CD4-positive, alpha-beta T cell (primary cell): ENCODE measurements at places on chromosomes 1 and 21.

- DNase-seq: peak; percentile 87
Measured at GRCh38 chr1:89804642-89805237, 16.1 kb upstream of the LRRC8D start.

- DNase-seq: no peak
Measured at GRCh38 chr1:120178799-120179756, 2.8 kb upstream of the SEC22B start.

GRCh38 chr1:248730507-248731335 is 24.8 kb downstream of the LYPD8 start:
- DNase-seq: no peak

DNA sequence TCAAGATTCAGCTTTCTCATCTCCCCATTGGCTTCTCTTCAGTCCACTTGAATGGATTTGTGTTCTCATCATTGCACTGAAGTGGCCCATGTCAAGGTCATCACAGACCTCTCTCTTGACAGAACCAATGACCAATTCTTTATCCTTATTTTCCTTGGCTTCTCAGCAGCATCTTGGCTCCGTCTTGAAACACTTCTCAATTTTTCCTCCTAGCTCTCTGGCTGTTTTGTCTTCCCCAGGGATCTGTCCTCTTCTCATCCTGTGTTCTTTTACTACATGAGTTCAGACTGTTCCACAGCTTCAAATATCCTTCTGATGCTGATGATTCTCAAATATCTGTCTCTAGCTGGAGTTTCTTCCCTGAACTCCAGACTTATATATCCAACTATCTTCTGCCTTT is 78.6 kb downstream of the COLGALT2 start:
- no peak for DNase-seq

DNA sequence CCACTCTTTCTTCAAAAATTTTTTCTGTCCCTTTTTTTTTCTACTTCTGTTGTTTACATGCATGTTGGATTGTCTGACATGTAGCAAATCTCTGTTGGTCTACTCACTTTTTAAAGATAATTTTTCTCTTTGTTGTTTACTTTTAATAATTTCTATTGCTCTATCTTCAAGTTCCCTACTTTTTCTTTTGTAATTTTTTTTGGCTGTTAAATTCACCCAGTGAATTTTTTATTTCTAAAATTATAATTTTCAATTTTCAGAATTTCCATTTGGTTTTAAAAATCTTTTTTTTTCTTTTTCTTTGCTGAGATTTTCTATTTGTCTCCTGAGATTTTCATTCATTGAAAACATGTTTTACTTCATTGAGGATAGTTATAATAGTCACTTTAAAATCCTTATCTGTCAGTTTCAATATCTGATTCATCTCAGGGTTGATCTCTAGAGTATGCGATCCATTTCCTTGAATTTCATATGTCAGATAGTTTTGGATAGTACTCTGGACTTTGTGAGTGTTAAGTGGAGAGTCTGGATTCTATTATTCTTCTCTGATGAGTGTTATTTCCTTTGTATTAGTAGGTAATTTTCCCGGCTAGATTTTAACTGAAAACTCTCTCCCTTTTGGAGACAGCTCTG is 1.6 kb upstream of the TSEN15 start:
- no peak for DNase-seq

- DNase-seq: no peak
Measured at GRCh38 chr1:28887835-28888682, 26.3 kb upstream of the EPB41 start.

GRCh38 chr1:206048582-206048981 is 4.4 kb upstream of the RHEX start:
- DNase-seq: peak; percentile 35

- DNase-seq: no peak
Measured at GRCh38 chr1:50257940-50258685, 149.4 kb downstream of the ELAVL4 start.

DNA sequence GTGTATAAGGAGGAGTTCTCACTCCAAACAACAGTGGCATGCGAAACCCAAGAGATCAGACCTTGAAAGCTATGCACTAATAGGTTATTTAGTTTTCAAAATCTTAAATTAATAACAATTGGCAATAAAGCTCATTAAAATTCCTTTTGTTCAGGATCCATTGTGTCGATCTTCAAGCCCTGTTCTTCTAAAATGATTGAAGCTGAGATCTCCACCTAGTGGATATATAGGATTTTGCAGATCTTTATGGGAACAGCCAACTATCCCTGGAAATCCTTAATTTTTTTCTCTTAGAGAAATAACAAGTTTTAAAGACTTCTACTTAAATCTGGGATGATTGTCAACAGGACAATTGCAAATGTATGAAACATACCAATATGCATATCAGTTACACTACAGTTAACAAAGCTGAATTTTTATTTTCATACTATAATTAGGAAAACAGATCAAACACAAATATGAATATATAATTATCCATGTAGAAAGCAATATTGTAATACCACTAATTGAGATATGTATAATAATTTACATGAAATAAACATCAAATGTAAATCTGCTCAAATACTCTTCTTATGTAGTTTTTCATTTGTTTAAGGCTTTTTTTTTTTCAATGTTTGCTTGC is 43.3 kb downstream of the LRRC53 start:
- no peak for DNase-seq

- DNase-seq: no peak
Measured at GRCh38 chr1:193706766-193707165, 520.4 kb upstream of the B3GALT2 start.

GRCh38 chr1:204382714-204383083 is 23.0 kb upstream of the PLEKHA6 start:
- DNase-seq: no peak

GRCh38 chr1:48127735-48128685 is 94.5 kb upstream of the SLC5A9 start:
- DNase-seq: no peak

DNA sequence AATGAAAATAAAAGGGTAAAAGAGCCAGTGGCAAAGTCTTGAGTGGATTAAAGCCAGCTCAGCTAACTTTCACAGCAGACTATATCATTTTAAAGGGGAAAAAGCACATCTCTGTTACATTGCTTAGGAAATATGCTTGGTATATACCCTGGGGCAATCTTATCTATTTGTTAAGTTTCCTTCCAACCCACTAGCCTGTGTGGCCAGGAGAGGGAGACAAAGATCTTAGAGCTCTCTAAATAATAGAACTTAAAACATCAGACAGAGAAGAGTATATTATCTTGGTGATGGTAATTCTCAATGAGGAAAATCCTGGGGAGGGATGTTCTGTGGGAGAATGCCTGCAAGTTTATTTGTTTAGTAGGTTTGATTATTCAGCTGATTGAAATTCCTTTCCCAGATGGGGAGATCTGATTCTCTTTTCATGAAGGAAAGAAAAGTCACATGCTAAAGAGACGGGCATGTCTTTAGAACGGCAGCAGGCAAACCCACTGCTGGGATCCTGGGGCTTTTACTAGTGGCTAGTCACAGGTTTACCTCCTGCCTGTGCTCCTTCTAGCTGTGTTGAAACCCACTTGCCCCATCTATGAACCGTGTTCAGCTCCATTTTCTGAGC is 3.6 kb downstream of the KCNE2 start:
- no peak for DNase-seq

GRCh38 chr1:183339556-183340167 is 78.5 kb downstream of the NMNAT2 start:
- DNase-seq: no peak

DNA sequence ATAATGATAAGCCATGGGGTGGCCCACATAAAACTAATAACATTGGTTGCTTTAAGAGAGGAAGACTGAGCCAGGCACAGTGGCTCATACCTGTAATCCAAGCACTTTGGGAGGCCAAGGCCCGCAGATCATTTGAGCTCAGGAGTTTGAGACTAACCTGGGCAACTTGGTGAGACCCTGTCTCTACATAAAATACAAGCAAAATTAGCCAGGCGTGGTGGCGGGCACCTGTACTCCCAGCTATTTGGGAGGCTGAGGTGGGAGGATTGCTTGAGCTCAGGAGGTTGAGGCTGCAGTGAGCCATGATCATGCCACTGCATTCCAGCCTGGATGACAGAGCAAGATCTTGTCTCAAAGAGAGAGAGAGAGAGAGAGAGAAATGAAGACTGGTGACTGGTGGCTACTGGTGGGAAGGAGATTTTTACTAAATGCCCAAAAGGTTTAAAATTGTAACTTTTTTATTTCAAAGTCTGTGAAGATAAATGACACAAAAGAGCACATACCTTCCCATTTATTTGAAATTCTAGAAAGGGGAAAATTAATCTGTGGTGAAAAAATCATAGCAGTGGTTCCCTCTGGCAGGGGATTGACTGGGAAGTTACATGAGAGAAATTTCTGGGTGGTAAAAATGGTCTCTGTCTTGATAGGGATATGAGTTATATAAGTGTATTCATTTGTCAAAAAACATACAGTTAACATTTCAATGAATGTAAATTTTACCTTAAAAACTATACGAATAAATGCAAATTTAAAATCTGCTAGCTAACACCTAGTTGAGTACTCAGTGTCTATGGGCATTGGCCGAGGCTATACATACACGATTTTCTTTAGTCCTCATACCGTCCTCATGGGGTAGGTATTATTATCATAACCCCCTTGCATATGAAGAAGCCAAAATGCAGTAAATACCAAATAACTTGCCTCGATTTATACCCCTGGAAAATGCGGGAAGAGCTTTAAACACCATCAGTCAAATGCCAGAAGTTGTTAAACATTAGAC is 2.2 kb upstream of the NBPF1 start:
- DNase-seq: no peak

DNA sequence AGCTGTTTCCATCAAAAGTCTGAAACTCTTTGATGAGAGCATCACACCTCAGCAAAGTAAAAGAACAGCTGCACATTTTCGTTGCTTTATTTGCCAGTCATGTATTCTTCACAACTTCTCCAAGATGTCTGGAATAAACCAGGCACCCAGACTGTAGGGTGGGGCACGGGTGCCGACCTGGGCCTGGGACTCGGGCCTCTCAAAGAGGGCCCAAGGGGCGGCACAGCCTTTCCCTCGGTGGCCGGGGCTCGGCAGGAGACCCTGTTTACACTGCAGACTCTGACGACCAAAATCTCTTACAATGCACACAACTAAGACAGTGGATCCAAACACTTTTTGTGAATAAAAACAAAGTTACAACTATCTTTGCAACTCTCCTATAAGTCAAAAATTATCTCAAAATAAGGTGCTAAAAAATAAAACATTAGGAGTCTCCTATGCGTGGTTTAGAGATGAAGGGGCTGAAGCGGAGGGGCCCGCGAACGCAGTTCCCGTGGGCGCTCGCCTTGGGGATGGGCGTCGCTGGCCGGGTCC is 696 bp downstream of the LSS start:
- DNase-seq: peak; percentile 15

GRCh38 chr1:169590932-169591331 is 4.7 kb upstream of the F5 start:
- DNase-seq: no peak

GRCh38 chr1:156992215-156992614 is 53.3 kb downstream of the ARHGEF11 start:
- no peak for DNase-seq

DNA sequence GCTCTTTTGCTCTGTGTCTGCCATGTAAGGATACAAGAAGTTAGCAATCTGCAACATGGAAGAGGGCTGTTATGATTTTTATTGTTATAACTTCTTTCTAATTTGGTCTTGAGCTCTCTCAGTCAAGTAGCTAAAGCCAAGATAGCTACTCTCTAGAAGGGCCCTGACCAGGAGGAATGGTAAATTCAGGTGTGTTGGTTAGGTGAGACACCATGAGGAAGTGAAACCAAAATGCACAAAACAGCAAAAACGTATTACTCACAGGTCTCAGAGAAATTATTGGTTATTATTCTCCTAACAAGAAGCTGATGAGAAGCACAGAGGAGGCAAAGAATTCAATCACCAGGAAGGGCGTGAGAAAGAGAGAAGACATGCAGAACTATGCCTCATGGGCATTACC is 51.8 kb upstream of the INSL5 start:
- no peak for DNase-seq

- no peak for DNase-seq
Measured at GRCh38 chr1:224612246-224612645, 3.9 kb upstream of the CNIH3 start.

DNA sequence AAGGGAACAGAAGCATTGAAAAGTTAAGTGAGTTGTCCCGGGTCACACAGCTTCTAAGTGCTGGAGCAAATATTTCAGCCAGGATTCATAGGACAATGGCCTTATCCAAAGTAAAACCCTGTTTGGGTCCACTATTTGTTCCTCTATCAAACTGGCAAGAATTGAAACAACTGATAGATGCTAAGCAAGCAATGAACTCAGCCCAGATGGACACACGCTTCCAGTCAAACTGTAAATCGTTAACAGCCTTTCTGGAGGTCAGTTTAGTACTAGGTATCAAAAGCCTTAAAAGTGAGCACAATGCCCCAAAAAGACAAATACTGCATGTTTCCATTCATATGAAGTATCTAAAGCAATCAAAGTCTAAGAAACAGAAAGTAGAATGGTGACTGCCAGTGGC is 779 bp upstream of the SVBP start:
- DNase-seq: no peak

DNA sequence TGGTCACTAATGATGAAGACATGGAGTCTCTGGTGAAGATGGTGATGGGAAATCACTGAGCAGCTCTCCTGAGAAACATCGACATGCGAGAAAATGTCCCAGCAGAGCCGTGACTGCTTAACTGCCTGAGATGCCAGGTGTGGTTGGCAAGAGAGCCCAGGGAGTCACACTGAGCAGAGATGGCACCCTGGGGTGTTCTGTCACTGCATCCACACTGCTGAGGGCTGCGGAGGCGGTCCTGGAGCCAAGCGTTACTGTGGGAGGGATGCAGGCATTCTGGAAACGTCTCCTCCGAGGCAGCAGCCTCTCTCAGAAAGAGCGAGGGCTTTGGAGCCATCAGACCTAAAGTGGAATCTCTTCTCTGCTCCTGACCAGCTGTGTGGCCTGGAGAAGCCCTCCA is 57.2 kb downstream of the EPHB2 start:
- DNase-seq: no peak

GRCh38 chr1:152185544-152186391 is 26.7 kb upstream of the RPTN start:
- DNase-seq: peak; percentile 22

DNA sequence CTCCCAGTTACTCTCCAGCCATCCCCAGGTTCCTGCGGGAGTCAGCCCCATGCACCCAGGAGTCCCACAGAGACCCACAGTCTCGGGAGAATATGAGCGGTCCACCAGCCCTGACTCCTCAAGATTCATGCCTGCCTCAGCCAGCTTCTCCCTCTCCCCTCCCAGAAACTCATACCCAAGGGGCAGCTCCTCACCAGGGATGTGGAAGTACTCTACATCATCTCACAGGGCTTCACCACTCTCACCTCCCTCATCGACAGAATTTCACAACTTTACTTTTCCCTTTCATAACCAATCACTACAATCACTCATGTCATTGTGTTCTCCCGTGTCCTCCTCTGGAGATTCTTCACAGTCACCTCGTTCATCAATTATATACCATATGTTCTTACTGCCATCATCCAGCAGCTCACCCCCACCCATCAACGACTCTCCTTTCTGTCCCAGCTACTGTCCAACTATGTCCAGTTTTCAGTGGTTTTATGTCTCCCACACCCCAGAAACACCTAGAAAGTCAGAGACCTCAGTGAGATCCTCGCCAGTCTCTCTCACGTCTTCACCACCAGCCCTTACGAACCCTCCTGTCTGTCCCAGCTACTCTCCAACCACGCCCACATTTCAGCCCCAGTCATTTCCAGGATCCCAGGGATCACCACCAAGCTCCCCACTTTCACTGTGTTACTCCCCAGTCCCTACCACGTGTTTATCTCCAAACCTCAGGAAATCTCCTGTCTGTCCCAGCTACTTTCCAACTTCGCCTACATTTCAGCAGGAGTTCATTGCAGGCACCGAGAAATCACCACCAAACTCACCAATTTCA is 1530.1 kb upstream of the TPTE start:
- DNase-seq: no peak
